ENCODE measurements at places on chromosomes 12 and 14.

DNA sequence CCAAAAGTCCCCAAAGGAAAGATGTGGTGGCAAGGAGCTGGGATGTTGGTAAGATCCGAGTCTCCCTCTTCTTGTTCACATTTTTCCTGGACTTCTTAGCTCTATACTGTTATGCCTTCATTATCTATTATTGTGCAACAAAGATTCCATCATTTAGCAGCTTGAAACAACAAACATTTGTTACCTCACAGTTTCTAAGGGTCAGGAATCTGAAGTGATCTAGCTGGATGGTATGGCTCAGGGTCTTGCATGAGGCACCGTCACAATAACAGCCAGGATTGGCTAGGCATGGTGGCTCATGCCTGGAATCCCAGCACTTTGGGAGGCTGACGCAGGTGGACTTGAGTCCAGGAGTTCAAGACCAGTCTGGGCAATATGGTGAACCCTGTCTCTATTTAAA lies 51.1 kb upstream of the KRAS start:
- no peak for DNase-seq

GRCh38 chr14:44300916-44301315 lies 206.2 kb downstream of the FSCB start:
- no peak for DNase-seq

DNA sequence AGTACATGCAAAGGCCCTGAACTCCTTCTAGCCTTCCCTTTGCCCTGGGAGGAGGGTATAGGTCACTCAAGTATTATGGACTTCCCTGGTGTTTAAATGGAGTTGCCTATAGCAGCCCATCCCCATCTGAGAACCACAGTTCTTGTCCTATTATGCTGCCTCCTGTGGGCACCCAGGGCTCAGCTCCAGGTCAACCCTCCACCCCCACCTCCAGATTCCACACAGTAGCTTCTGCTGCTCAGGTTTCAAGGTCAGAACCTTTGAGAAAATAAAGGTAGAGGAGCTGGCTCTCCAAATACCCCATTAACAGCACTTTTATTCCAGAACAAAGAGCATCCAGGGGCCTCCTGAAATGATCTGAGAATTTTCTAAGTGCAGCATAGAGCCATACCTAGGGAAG lies 57.4 kb downstream of the ACTN1 start:
- DNase-seq = no peak

DNA sequence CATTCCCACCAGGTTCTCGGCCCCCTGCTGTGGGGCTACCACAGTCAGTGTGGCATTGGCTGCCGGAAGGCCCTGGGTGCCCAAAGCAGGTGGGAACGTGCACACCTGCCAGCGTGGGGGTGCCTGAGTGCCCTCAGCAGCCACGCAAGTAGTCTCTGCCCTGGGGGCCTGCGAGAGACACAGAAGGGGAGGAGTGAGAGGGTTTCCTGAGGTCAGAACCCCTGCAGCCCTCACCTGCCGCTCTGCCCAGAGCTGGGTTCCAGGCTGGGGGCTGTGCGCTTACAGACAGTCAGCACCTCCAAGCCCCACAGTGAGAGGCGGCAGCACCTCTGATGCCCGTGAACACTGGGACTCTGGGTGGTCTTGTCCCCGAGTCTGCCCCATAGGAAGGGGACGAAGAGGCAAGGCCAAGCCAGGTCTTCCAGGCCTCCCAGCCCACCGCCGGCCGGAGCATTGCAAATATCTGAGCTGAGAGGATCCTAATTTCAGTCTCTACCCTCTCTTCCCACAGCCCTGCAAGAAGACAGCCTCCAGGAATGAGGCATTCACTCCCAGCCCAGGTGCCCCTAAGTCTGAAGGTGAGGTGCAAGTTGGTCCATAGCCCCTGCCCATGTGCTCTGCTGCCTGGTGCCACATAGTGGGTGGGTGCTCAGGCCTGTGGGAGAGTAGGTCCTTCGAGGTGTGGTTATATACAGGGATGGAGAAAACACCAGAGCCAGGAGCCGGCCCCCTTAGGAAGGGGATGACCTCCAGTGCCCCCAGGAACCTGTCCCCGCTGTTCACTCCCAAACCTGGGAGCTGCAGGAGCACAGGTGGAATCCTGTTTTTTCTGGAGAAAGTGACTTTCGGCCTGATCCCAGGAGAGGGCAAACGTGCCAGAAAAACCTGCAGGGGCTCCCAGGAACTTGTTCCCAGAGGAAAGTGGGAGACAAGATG lies 291.1 kb upstream of the RTL1 start:
- no peak for DNase-seq

DNA sequence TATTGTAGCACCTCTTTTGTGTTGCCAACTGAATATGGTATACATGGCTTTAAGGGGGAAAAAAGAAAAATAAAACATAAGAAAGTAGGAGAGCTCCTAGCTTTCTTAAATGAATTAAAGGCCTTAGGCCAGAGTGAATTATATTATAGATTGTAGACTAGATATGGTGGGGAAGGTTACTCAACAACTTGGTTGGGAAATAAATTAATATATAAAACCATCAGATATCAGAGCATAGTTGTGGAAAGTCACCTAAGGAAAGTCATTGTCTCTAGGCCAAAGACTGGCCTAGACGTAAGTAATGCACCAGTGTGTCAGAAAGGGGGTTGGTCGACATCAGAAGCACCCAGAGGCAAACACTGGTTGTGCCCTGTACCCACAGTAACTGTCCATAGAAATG lies 391.8 kb downstream of the RAD51B start:
- DNase-seq = no peak

- DNase-seq = no peak
Observed at GRCh38 chr12:94225947-94226630, 77.7 kb downstream of the PLXNC1 start.

DNA sequence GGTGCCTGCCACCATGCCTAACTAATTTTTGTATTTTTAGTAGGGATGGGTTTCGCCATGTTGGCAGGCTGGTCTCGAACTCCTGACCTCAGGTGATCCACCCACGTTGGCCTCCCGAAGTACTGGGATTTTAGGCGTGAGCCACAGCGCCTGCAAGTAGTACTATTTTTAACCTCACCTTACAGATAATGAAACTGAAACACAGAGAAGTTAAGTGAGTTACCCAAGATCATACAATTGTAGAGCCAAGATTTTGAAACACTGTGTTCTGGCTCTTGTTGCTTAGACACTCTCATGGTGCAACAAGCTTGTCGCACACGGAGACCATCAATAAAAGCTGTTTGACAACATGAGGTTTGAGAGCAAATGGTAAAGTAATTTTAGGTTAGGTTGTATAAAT lies 159.1 kb upstream of the LMNTD1 start:
- no peak for DNase-seq

DNA sequence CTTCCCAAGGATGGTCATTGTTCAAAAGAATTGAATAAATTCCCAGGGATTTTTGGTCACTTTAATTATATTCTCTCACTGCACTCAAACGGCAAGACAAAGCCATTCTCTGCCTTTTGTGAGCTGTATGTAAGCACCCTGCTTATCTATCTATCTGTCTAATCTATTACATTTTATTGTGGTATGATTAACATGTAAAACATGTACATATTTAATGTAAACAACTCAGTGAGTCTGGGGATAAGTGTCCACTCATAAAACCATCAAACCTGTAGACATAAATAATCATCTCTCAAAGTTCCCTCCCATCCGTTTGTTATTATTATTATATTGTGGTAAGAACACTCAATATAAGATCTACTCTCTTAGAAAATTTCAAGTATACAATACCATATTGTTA lies 167.1 kb downstream of the CAND1 start:
- DNase-seq = no peak

- no peak for DNase-seq
Observed at GRCh38 chr12:133202493-133203343, 21.4 kb downstream of the ZNF268 start.

GRCh38 chr14:91925001-91925726 lies 22.3 kb downstream of the FBLN5 start:
- no peak for DNase-seq

- no peak for DNase-seq
Observed at GRCh38 chr12:117699575-117699974, 269.2 kb downstream of the KSR2 start.

Measured in stimulated activated effector memory CD8-positive, alpha-beta T cell treated with anti-CD3 and anti-CD28 coated beads, Interleukin-12 subunit alpha, Interleukin-12 subunit beta, amount 100 ng/mL, for 72 hours (primary cell).